ENCODE measurements at places on chromosomes 16 and 17.

DNA sequence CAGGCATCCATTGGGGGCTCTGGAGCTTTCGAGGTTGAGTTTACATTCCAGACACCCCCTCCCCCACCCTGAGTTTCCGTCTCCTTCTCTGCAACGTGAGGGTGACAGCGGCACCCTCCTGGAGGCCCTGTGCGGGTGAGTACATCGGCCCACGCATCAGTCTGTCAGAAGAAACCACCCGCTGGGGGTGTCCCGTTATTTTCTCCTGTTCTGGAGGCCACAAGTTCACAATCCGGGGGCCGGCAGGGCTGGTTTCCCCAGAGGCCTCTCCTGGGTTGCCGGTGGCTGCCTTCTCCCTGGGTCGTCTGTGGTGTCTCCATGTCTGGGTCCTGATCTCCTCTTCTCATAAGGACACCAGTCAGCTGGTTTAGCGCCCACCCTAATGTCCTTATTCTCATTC is 35.7 kb downstream of the GSE1 start:
- no peak for DNase-seq

DNA sequence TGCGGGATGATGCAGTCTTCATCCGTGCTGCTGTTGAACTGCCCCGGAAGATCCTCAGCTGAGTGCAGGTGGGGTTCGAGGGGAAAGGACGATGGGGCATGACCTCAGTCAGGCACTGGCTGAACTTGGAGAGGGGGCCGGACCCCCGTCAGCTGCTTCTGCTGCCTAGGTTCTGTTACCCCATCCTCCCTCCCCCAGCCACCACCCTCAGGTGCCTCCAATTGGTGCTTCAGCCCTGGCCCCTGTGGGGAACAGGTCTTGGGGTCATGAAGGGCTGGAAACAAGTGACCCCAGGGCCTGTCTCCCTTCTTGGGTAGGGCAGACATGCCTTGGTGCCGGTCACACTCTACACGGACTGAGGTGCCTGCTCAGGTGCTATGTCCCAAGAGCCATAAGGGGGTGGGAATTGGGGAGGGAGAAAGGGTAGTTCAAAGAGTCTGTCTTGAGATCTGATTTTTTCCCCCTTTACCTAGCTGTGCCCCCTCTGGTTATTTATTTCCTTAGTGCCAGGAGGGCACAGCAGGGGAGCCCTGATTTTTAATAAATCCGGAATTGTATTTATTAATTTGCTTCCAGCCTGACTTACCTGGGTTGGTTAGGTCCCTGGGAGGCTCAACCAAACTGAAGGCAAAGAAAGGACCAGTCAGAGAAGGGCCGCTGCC is 5.8 kb downstream of the TRAF4 start:
- no peak for DNase-seq

DNA sequence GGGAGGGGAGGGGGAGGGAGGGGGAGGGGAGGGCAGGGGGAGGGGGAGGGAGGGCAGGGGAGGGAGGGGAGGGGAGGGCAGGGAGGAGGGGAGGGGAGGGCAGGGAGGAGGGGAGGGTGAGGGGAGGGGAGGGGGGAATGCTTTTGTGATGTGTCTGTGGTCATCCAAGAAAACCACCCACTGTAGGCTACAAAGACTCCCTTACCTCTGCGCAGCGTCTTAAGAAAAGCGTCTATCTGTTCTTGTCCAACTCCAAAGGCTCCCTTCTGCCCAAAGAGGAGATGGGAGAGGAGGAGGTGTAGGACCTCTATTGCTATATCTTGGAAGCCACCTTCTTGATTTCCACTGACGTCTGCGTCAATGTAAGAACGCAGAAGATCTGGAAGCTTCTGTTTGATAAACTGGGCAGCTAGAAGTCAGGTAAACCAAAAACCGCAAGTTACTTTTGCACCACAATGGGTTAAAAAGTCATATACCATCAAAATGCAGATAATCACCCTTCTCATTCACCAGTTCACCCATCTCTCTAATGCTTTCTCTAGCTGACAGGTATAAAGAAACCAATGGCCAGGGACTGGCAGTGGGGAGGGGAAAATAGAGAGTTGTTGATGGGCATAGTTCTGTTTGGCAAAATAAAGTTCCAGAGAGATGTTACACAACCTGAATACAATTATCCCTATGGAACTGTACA is 43.1 kb downstream of the CNOT1 start:
- no peak for DNase-seq

DNA sequence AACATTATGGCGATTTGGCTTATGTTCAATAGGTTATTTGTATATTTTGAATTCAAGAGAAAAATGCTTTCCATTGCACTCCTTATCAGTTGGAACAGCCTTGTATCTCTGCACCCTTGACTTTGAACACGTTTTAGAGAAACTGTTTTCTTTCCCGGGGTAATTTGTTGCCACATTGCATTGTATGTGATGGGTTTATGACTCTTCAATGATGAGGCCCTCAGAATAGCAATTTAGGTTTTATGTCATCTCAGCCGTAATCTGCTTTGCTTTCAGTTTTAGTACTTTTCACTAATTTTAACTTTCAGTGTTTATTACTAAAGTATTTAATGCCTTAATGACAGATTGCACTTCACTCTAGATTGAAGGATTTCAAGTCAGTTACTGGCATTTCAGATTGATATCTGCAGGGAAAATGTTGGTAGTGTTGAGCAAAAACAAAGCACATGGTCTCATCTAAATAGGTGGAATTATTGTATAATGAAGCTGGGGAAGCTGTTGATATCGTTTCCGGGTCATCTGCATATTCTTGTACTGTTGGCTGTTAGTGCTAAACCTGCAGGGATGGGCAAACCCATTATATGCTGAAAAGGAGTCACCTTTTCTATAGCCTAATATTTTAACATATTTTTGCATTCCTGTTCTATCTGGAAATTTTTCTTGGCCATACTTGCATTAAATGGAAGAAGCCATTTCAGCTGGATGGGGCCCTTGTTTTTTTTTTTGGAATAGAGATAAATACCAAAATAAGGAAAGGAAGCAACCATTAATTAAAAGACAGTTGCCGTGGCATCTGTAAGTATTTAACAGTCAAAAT is 2.0 kb downstream of the LUC7L3 start:
- no peak for DNase-seq

GRCh38 chr16:3487521-3488410 is 7.5 kb downstream of the C16orf90 start:
- DNase-seq: no peak

DNA sequence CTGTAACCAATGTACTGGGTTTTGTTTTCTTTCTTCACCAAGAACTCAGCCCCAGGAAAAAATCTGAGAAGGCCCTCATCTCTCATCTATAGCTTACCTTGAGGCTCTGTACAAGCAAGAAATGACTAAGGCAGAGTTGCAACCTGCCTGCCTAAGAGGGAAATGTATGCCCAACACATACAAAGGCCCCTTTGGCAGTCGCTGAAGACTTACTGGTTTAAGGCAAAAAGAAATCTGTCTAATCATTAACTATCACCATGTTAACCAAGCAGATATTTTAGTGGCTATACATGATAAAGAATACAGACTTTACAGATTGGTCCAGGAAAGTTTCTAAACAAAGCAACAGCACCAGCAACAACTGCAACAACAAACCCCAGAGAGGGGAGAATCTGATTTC is 14.2 kb downstream of the ZNF624 start:
- no peak for DNase-seq

Data from left cardiac atrium (tissue), 4 donors.